ENCODE measurements at places on chromosomes 3 and 15.

DNA sequence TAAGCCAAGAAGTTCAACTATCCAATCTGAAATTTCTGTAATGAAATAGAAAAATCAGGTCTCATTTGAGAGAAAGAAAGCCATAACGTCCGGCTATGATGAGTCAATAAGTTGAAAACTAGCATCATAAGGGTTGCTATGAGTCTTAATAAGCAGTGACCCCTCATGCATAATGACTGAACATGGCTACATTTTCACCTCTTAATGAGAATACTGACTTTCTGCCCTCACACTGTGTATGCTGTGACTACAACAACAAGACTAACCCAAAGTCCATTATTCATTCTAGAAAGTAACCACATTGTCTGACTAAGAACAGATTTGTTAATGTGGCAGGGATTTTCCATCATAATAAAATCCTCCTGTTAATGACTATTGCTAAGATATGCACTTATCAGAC is 884.0 kb upstream of the CADM2 start:
- no peak for DNase-seq

DNA sequence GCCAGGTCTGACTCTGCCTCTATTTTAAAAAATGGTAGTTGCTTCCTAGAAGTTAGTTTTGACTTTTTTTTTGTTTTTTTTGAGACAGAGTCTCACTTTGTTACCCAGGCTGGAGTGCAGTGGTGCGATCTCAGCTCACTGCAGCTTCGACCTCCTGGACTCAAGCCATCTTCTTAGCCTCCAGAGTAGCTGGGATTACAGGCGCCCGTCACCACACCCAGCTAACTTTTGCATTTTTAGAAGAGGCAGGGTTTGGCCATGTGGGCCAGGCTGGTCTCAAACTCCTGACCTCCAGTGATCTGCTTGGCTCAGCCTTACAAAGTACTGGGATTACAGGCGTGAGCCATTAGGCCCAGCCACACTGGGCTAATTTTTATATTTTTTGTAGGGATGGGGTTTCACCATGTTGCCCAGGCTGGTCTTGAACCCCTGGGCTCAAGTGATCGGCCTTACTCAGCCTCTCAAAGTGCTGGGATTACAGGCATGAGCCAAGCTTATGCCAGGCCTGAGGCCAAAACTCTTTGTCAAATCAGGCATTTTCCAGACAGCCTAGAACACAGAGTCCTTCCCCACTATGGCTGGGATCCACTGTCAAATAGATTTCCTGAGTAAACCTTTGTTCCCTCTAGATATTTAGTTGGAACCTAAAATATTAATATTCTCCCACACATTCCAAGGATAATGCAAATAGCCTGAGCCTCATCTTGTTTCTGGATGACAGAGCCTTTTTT is 13.7 kb downstream of the C3orf62 start:
- no peak for DNase-seq

DNA sequence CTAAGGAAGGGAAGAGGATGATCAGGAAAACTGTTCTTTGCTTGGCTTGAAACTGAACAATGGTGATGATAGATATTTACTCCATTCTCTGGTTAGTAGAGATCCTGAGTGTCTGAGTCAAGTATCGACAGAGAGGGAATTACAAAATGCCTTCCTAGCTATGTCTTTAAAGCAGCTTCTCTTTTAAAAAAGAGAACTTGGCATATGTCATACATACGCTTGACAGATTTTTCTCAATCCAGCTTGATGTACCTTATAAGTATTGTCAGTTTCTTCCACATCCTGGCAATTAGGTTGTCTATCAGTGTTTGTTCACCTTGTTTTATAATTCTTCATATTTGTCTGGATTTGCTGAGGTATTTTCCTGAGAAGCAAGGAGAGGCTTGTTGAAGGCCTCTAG is 5.0 kb upstream of the EPHB1 start:
- no peak for DNase-seq

DNA sequence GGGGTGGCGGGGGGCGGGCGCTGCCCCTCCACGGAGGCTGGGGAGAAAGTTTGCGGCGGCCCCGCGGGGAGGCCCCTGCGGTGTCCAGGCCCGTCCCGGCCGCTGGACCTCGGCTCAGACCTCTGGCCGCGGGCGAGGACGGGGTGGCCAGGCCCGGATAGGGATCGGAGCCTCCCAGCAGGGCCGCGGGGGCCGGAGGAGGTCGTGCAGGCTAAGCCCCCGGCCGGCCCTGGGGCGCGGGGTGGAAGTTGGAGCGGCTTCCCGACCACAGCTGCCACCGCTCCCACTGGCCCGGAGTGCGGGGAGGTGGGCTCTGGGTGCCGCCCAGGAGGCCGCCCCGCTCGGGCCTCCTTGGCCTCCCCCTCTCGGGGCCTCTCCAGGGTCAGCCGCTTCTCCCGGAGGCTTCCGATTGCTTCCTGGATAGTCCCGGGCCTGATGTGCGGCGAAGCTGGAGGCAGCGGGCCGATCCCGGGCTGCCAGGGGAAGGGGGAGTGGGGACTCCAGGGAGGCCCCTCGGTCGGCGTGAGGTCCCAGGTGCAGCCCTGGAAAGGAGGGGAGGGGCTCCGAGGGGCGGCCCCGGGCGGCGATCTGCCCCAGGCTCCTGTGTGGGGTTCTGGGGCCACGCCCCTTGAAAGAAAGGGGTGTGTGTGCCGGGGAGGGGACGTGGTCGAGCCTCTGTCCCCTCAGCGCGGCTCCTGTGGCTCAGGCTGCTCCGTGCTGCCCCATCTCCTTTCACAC is 907 bp downstream of the PLXNA1 start:
- DNase-seq = no peak

Measured in hippocampal formation (tissue), 2 donors.